ENCODE measurements at places on chromosomes 11 and 22.

DNA sequence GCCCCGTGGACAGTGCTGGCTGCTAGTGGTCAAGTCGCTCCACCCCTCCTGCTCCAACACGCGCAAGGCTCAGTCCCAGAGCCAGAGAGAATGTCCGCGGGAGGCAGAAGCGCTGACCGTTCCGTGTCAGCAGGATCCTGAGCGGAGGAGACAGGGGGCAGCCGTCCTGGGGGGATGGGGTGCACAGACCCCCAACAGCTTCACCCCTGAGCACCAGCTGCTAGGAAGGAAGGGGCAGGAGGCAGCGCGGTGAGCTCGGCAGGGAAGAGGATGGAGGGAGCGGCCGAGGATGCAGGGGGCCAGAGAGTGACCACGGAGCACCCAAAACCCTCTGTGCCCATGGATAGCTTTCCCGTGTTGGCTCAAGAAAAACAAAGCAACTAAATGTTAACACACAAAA is 6.4 kb upstream of the TTLL8 start:
- no peak for DNase-seq

DNA sequence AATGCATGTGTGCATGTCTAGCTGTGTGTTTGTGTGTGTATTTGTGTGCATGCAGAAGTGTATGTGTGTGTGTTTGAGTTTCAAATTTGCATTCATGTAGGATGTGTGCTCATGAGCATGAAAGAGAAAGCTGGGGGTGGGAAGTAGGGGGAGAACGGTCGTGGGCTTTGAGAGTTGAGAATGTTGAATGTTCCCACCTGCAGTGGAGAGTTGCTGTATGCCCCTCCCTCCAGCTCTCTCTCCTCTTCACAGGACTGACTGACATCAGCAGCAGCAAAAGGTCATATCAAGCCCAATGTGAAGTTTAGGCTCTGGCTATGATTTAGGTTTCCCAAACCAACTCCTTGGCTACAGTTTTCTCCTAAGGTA is 63.8 kb upstream of the RRAS2 start:
- DNase-seq: no peak

DNA sequence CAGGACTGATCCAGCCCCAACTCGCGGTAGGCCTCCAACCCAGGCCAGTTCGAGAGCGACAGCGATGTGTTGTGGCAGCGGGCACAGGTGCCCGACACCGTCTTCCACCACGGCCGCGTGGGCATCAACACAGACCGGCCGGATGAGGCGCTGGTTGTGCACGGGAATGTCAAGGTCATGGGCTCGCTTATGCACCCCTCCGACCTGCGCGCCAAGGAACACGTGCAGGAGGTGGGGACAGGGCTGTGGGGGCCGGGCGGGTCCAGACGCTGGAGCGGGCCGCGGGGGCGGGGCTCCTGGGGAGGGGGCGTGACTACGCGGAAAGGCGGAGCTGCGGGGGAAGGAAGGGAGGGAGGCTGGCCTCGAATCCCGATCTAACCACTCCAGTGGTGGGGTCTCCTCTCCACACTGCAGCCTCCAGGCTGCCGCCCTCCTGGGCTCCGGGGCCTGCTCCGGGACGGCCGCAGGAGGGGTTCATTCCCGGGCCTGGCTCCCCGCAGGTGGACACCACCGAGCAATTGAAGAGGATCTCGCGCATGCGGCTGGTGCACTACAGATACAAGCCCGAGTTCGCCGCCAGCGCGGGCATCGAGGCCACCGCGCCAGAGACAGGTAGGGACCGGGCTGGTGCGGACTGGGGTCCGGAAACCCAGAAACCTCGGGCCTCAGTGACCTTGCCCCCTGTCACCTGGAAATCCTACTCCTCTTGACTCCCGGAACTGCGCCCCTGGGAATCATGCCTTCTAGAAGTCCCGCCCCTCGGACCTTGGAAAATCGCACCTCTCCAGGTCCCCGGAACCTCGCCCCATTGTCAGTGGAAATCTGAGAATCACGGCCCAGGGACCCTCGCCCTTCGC is 14.9 kb downstream of the TMEM258 start:
- DNase-seq: no peak

- no peak for DNase-seq
Measured at GRCh38 chr22:37979782-37980181, 4.6 kb downstream of the SOX10 start.

DNA sequence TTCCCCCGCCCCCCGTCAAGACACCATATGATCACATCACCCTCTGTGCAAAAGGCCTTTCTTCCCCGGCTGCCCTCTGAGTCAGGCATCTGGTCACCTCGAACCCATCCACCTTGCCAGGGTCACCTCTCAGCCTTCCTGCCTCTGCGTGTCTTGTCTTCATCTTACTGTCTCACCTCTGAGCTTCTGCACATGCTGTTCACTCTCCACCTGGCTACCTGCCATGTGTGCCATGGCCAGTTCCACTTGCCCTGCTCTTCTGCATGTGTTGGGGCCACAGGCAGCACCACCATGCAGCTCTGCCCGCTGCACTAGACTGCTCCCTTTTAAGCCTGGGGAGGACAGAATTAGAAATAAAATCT is 9.8 kb downstream of the ZNF74 start:
- no peak for DNase-seq

DNA sequence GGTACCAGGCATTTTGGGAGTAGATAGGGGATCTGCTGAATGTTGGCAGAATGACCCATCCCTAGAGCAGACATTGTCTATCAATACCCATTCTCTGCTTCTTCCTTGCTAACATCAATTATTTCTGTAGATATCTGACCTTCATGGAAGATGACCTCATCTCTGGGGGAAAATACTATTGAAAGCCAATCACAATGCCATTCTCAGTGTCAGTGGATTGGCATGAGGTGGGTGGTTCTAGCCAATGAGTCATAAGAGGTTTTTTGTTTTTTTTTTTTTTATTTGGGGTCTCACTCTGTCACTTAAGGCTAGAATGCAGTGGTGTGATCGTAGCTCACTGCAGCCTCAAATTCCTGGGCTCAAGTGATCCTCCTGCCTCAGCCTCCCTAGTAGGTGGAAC is 42.5 kb downstream of the SNX19 start:
- no peak for DNase-seq

DNA sequence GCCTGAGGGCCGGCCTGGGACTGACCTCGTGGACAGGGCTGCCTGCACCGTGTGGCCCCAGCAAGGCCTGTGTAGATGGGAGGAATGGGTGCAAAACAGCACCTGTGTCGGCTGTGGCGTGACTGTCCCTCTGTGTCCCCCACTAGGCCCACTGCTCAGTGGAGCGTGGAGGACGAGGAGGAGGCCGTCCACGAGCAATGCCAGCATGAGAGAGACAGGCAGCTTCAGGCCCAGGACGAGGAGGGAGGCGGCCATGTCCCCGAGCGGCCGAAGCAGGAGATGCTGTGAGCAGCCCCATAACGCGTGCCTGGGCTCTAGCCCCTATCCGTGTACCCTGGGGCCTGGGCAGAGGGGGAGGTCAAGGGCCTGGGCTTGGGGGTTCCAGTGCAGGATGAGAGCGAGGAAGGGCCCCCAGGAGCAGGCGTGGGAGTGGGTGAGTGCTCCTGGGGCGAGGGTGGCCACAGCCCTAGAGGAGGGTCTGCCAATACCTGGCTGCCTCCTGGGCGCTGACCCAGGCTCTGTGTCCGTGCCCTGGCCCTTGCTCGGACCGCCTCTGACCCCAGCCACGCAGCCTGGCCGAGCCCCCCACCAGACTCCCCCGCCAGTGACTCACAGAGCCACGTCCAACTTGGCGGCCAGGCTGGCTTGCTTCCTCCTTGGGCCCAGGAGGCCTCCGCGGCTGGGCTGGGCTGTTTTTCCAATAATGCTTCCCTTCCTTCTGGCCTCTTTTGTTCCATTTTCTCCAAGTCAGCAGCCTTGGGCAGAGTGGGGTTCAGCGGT is 11.6 kb downstream of the PRR33 start:
- DNase-seq: no peak

DNA sequence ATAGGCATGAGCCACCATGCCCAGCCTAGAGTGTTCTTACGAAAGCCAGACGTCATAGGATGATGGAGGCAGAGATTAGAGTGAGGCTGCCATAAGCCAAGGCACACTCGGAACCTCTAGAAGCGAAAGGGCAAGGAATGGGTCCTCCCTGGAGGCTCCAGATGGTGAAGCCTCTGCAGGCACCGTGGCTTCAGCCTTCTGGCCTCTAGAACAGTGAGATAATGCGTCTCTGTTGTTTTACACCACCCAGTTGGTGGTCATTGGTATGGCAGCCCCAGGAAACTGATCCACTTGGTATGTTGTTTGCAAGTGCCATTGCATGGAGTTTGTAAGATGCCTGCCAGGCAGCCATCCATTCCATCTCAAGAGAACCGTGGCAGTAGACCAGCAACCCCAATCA is 791.0 kb downstream of the TBC1D22A start:
- no peak for DNase-seq

GRCh38 chr11:70063555-70063954 is 14.6 kb upstream of the ANO1 start:
- DNase-seq: no peak

DNA sequence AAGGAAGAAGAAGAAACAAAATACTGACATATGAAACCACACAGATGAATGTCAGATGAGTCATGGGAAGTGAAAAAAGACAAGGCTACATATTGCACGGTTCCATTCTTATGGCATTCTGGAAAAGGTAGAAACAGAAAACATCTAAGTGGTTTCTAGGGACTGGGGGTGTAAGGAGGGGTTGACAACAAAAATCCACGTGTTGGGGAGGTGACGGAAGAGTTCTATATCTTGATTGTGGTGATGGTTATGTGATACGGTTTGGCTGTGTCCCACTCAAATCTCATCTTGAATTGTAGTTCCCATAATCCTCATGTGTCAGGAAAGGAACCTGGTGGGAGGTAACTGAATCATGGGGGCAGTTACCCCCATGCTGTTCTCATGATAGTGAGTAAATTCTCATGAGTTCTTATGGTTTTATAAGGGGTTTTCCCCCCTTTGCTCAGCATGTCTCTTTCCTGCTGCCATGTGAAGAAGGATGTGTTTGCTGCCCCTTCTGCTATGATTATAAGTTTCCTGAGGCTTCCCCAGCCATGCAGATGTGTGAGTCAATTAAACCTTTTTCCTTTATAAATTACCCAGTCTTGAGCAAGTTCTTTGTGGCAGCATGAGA is 6.4 kb upstream of the ARFGAP3 start:
- no peak for DNase-seq

GRCh38 chr11:19689281-19690000 is 23.2 kb upstream of the NAV2 start:
- DNase-seq: no peak

GRCh38 chr22:49517211-49517610 is 310.5 kb downstream of the BRD1 start:
- no peak for DNase-seq

GRCh38 chr11:13338427-13339069 is 61.0 kb downstream of the BMAL1 start:
- no peak for DNase-seq

GRCh38 chr22:36395915-36396314 is 8.1 kb upstream of the MYH9 start:
- DNase-seq: no peak

GRCh38 chr22:39634530-39635405 is 64.2 kb downstream of the CACNA1I start:
- no peak for DNase-seq

GRCh38 chr22:26852176-26852575 is 194.8 kb downstream of the MIAT start:
- no peak for DNase-seq

- no peak for DNase-seq
Measured at GRCh38 chr22:36507518-36508010, 724 bp upstream of the FOXRED2 start.

DNA sequence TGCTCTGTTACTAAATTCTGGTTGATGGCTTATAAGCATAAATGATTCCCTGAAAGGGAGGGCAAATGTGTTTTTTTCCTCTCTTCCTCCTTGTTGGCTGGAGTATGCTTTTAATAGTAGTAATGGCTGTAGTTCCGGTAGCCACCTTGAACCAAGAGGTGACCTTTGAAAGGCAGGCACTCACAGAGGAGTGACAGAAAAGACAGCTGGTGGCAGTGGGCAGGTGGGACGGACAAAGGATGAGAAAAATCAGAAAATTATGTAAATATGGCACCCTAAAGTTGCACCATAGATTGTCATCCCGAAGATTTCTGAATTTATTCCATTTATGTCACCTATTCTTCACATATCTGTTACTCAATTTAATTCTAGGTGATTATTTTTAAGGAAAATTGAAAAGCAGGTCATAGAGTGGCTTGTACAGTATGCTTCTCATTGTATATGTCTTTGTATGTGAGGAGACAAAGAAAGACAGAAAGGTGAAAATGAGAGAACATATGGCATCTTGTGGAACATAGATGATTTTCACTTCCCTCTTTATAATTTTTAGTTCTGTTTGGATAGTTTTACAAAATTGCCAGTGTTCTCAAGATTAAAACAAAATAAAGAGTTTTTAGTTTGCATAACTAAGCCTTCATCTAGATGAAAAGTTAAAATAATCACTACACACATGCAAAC is 17.0 kb downstream of the CASP12 start:
- DNase-seq: no peak

- DNase-seq: no peak
Measured at GRCh38 chr11:289398-289711, 429 bp downstream of the PGGHG start.
